ENCODE measurements at places on chromosomes 3 and 15. TPM values are rescaled to one million over a fixed set of nuclear protein-coding genes. Genes with fewer than 3 reads are reported as not detected.

The DNAH12 gene
- 0.12 TPM for total RNA-seq

The GTF2E1 gene
- total RNA-seq, result 28.5 TPM

The RASGRP1 gene
- 131 TPM for total RNA-seq

The ANKRD63 gene
- not detected for total RNA-seq

The KBTBD13 gene
- total RNA-seq, result not detected
